ENCODE measurements at places on chromosomes 2 and 18.

GRCh38 chr2:85644909-85645308 is 23.1 kb downstream of the SFTPB start:
- no peak for DNase-seq

GRCh38 chr2:238803996-238804870 is 43.7 kb upstream of the TWIST2 start:
- no peak for DNase-seq

GRCh38 chr2:7701791-7702190 is 784.6 kb downstream of the RNF144A start:
- no peak for DNase-seq

DNA sequence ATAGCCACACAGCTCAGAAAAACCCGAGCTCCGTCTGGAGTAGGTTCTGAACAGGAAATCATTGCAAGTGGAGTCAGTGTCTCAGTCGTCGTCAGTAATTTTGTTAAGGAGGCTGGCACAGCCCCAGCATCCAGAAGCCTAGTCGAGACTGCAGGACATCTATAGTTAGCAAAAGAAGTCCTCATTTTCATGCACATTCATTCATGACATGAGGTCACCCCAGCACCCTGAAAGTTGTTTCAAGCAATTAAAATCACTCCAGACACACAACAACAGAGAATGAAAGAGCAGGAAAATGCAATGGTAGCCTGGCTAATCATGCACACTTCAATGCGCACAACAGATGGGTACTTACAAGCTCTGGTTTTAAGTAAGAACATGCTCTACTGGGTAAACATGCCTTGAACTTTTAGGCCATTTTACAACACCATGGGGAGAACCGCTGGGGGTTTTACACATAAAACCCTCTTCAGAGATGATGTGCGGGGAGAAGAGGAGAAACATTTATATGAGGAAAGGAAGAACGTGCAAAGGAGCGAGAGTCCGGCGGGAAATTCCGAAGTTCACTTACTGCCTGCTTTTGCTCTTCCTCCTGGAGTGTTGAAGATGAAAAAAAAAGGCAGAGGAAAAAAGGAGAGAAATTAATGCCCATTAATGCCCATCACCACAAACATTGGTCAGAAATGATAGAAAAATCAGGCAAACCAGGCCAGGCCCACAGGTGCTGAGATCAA is 77.4 kb upstream of the DNMT3A start:
- peak; percentile 21 for DNase-seq

GRCh38 chr2:230678018-230678417 is 34.6 kb upstream of the CAB39 start:
- no peak for DNase-seq

- DNase-seq: peak; percentile 21
These were observed 513.6 kb downstream of the STK39 start for GRCh38 chr2:167733747-167734146.

GRCh38 chr2:26173776-26174482 is 1.0 kb downstream of the GAREM2 start:
- DNase-seq: no peak

DNA sequence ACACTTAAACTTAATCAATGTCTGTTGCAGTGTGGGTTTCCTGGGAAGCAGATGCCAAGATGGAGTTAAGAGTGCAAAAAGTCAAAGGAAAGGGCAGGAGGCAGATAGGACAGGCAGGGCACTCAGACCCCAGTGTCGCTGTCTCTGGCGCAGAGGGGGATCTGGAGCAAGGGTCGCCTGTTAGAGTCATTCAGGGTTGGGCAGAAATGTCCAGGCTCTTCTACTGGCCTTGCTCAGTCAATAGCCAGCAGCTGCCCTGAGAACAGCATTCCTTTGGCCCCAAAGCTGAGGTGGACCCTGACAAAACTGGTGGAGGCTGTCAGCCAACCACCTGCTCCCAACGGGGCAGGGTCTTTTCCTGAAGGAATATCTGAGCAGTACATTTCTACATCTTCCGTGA is 97.1 kb upstream of the SLC66A3 start:
- DNase-seq: no peak

DNA sequence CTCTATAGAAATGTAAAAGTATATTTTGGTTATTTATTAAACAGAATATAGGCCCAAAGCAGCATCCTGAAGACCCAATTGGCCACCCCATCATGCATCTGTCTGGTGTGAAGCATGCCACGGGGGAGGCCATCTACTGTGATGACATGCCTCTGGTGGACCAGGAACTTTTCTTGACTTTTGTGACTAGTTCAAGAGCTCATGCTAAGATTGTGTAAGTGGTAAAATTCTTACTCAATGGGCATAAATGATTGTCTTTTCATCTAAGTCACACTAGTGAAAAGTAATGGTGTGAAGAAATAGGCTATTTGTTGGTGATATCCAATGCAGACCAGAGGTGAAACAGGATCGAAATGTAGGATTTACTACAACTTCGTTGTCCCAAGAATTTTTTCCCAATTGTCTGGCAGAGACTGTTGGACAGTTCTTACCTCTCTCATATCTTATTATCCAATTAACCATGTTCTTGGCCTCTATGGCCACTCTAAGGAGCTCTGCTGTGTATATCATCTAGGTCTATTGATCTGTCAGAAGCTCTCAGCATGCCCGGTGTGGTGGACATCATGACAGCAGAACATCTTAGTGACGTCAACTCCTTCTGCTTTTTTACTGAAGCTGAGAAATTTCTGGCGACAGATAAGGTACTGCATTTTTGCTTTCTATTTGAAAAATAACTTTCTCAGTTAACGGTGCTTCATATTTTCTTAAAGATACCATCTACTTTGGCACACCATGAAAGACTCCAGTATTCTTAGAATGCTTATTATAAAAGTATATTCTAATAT is 35.0 kb downstream of the AOX1 start:
- no peak for DNase-seq

- DNase-seq: no peak
These were observed 2.4 kb downstream of the NFE2L2 start for GRCh38 chr2:177262092-177262491.

GRCh38 chr18:55287149-55287806 is 300.7 kb downstream of the TCF4 start:
- DNase-seq: peak; percentile 19

DNA sequence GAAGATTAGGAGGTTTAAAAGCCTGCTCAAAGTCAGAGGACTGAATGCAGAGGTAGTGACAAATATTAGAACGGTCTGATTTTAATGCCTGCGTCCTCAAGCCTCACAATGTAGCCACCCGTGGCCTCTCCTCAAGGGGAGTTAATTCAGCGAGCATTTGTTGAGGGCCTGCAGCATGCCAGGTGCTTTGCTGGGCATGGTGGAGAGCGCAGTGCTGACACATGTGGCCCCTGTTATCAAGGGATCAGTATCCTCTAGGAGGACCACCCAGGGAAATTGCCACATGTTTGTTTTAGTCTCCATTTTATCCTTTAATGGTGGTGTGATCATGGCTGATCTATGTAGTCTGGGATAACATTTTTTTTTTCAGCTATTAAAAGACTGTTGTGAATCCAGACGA is 19.2 kb downstream of the PMAIP1 start:
- no peak for DNase-seq

- peak; percentile 39 for DNase-seq
These were observed 1.8 kb downstream of the CCDC85A start for GRCh38 chr2:56185582-56186046.

DNA sequence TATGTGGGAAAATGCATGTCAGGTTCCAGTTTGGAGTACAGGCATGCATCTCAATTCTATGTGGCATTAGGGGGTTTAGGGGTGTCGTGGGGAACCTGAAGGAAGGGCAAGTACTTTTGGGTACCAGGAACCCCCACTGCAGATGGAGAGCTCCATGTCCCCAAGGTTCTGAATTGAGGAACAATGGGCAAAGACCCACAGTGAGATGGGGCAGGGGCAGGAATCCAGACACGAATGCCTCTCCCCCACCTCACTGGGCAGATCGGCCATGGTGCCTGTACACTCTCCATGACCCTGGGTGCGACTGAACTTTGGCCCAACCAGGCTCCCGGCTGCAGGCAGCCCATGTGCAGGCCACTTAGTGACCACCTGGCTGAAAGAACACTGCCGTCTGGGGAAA is 209.3 kb downstream of the HAUS1 start:
- DNase-seq: no peak

DNA sequence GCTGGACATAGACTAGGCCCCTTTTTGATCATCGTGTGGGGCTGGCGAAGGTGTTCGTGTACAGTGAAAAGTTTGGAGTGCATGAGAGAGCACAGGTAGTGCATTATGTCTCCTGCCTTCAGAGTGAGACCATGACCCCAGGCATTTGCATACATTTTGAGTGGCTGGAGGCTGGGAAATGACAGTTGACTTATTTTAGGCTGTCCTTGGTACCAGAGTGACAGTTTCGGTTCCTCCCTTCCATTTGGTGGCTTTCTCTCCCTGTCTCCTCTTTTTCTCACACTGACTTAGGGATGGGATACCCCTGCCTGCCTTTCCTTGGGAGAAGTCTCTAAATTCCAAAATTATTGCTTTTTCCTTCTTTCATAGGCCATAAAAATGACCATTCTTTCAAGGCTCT is 20.1 kb downstream of the SERPINB12 start:
- DNase-seq: no peak

DNA sequence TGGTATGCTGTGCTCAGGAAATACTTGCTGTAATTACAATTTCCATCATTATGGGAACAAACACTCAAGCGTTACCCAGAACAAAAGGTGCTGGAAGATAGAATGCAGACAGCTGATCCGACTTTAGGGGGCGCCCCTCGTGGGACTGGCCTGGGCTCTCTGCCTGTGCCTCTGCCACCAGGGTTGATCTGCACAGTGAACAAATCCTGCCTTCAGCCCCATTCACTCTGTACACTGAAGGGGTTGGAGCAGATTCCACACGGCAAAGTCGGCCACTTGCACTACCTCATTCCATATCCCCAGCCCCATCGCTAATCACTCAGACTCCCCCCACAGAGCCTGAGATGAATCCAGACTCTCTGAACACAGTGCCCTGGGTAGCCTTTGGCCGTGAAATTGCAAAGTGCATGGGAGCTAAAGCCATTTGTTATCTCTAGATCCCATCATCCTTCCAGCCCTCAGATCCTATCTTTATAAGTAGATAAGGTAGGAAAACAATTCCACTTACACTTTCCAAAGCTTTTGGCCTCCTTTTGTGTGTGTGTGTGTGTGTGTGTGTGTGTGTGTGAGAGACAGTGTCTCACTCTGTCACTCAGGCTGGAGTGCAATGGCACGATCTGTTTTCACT is 69.3 kb downstream of the INPP5D start:
- no peak for DNase-seq

DNA sequence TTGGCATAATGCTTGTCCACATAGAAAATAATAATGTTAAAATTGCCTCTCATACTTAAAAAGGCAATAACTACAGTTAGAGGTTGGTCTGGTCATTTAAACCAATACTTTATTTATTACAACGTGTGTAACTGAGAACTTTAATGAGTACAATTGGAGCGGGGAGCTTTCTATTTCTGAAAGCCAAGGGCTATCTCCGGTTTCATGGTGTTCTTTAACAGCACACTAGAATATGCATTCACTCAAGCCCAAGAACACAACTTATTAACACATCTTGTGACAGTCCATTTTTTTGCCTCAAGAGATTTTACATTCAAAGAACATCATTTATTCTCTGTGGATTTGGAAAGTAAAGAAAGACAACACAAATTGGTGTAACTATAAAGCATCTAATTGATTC is 131.8 kb downstream of the KCNH7 start:
- no peak for DNase-seq

GRCh38 chr18:48649231-48649630 is 110.4 kb downstream of the CTIF start:
- no peak for DNase-seq

GRCh38 chr2:120884472-120885290 is 149.0 kb downstream of the GLI2 start:
- DNase-seq: no peak

DNA sequence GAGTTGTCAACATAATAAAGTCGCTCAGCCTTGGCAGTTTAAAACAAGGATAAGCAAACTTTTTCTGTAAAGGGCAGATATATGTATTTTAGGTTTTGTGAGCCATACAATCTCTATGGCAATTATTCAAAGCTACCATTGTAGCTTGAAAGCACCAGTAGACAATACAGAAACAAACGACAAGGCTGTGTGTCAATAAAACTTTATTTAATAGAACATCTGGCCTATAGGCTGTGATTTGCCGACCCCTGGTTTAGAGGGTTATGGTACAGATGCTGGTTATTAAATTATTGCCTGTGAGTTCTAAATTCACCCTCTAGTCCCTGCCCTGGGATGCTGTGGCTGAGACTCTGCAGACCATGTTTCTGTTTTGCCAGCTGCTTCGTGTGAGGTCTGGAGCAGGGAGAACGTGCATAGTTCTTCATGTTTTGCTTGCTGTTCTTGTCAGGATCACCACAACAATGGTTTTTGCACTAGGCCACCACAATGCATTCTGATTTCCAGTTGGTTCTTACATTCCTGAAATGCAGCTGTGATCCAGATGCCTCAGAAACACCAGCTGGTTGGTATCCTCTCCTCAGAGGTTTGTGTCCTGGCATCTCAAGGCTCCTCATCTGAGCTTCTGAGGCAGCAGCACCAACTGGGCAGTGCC is 46.6 kb downstream of the ICOS start:
- DNase-seq: no peak

DNA sequence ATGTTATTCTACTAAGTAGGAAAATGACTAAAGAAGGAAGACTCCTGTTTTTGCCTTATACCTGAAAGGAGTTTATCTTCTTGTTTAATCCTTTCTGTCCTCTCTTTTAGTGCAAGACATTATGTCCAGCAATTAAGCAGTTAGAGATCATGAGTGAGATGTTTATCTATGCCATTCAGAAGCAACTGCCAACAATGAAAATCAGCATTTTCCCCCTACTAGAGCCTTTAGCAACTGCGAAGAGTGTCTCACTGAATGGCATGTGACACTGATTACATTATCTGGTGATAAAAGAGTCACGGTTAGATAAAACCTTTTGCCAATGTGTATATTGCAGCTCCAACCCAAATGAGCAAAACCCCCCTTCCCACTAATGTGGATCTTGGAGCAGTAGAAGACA is 357.7 kb upstream of the SYT4 start:
- DNase-seq: no peak

DNA sequence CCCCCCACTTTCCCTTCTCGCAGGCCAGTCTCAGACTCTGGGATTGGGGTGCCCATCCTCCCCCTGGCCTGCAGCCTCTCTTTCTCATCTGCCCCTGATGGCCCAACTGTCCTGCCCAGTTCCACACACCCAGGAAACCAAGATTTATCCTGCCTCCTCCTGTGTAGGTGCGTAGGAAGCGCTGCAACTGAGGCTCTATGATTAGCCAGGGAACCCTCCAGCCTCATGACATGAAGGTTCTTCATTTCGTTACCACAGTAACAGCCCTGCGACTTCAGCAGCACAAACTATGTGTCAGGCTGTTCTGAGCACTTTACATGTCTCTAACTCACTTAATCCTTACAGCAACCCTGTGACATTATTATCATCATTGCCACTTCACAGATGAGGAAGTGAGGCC is 305.9 kb downstream of the CELF4 start:
- DNase-seq: no peak

Data from iris pigment epithelial cell (primary cell).